ENCODE measurements at places on chromosomes 3 and 15.

GRCh38 chr3:62558549-62559112 is 185.3 kb upstream of the FEZF2 start:
- DNase-seq = no peak

GRCh38 chr3:67689806-67690205 is 35.4 kb upstream of the SUCLG2 start:
- DNase-seq = no peak

- no peak for DNase-seq
These were observed 108.7 kb upstream of the TSPAN3 start for GRCh38 chr15:77179541-77179998.

DNA sequence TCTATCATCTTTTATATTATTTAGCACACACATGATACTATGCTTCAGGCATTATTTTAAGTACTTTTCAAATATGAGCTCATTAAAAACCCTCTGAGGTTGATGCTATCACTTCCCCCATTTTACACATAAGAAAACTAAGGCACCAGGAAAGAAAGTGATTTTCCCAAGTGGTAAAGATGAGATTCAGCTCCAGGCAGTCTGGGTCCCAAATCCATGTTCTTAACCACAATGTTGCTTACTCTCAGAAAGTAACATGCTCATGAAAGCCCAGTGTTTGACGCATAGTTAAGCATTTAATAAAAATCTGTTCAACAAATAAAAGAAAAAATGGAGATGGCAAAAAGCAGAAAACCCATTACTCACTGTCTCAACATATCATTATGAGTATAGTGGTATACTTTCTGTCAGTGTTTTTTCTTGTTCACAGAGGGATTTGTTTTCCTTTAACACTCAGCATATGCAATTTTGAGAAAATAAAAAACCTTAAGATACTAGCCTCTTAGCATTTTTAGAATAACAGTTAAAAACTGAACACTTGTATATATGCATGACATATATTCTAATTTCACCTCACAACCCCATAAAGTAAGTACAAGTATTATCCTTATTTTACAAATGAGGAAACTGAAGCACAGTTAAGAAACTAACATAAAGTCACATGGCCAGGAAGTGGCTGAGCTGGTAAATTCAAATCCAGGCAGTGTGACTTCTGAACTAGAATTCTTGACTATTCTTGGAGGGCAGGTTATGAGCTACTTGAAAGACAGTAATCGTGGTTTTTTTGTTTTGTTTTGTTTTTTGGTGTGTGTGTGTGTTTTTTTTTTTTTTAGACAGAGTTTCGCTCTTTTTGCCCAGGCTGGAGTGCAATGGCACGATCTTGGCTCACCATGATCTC is 10.4 kb downstream of the PEAK1 start:
- DNase-seq = no peak

DNA sequence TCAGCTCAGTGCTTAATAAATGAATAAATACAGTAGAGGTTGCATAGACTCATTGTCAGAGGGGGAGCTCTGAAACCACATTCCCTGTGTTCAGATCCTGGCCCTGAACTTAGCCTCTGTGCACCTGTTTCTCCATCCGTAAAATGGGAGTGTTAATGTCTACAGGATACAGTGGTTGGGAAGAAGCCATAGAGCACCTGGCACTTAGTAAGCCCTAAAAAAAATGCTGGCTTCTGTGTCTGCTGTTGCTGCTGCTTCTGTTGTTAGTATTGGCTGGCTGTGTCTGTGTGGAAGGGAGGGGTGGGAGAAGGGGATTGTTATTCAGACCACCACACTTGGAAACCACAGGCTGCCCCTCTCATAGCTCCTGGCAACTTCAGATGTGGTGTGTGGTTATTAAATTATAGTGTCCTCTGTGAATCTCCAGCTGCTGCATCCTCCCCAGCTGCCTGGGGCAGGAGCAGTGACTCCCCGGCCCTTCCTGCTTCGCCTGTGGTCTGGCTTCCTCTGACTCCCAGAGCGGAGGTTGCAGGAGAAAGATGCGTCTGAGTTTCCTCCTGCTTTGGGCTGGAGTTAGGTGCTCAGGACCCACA is 31.0 kb downstream of the FGD5 start:
- DNase-seq = no peak

DNA sequence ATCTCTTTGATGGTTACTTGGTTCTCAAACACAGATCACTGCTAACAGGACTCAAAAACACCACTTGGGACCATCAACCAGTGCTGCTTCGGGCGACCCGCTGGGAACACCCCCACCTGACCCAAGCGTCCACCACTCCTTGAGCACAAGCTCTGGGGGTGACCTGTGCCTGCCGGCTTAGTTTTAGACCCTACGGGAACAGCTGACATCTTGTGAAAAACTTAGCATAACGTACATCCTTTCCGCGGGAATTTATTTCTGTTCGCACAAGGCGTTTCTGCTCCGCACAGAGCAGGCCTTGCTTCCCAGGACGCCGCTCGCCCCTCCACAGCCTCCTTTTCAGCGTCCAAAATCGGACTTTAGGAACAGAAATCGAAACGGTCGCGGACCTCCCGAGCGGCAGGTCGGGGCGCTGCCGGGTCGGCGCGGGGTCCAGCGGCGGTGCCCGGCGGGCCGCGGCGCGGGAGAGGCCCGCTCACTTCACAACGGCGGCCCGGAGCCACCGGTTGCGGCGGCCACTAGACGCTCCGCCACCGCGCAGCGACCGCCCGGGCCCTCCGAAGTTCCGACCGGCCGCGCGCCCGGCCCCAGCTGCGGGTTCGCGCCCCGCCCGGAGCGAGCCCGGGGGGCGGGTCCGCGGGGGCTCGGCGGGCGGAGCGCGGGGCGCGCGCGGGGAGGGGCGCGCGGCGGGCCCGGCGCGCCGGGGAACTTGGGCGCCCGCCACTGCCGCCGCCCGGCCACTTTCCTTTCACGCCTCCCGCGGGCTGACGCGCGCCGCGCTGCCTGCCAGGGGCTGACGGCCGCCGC is 959 bp downstream of the SFMBT1 start:
- peak; percentile 63 for DNase-seq

GRCh38 chr15:77944002-77944867 is 133.3 kb downstream of the TBC1D2B start:
- no peak for DNase-seq

GRCh38 chr15:67358812-67359211 is 104.2 kb downstream of the IQCH start:
- no peak for DNase-seq

GRCh38 chr15:95208988-95209387 is 977.6 kb downstream of the MCTP2 start:
- DNase-seq = no peak

DNA sequence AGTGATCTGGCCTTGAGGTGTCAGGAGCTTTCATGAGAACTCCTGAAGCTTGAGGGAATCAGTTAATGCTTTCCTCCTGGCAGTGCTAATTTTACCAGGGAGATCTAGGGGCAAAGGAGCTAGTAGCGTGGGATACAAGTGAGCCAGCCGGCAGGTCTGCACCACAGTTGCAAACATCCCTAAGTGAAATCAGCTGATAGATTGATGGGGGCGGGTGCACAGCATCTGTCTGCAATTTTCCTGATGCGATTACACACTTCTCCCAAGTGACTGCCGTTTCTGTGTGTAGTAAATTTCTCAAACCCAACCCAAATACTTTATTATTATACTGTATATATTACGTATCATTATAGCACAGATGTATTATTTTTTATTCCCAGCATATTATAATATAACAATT is 304.5 kb downstream of the AGBL1 start:
- no peak for DNase-seq

DNA sequence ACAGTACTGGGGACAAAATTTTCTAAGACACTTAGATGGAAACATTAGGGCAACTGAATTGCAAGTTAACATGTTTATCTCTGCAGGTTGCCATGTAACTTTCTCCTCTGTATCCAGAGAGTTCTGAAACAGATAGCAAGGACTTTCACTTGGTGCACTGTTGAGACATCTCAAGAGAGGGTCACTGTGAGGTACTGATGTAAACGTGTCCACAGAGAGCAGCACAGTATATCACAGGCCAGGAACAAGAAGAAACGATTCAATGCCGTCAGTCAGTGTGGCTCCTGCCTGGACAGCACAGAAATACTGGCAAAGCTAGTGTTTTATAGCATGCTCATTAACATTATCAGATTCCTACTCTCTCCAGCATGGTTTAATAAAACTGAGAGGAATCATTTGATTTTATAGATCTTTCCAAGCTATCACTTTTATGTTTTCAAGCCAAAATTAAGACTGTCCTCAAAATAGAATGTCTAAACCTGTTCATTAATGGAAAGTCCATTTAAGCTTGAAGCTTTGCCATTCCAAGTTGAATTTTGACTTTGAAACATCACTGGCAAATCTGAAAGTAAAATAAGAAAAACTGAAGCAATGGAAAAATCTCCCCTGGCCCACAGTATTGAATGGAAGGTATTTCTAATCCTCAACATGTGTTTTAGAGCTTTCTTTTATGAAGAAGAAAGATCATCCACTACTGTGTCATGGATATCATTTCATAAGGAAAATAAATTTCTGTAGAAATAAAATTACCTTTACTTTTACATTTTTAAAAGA is 102.7 kb downstream of the IMPG2 start:
- no peak for DNase-seq

DNA sequence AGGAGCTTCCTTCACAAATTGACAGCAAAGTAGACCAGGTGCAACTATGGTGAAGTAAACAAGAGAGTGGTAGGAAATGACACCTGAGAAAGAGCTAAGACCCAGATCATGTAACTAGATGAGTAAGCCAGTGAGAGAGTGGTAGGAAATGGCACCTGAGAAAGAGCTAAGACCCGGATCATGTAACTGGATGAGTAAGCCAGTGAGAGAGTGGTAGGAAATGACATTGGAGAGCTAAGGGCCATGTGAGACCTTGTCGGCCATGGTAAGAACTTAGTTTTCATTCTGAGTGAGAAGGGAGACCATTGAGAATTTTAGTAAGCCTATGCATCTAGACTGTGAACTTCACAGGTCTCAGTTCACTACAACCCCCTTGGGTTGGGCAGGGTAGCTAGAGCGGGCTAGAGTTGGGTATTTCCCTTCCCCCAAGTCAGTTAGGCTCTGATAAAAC is 5.4 kb upstream of the SENP7 start:
- peak; percentile 6 for DNase-seq

GRCh38 chr15:76056931-76057330 is 2.9 kb upstream of the TMEM266 start:
- DNase-seq = no peak

DNA sequence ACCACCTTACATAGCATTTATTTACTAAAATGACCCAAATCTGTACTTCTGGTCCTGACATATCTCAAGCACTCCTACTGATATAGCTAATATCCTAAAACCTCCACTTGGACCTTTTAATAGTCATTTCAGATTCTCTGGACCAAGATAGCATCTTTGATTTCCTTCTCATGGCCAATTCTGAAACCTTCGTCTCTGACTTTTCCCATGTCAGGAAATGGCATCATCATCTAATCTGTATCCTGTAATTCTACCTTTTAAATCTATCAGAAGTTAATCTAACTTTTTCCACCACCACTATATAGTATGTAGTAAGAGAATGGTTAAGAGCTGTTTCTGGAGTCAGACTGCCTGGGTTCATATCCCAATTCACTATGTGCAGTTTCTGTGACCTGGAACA is 16.2 kb downstream of the STX19 start:
- no peak for DNase-seq

DNA sequence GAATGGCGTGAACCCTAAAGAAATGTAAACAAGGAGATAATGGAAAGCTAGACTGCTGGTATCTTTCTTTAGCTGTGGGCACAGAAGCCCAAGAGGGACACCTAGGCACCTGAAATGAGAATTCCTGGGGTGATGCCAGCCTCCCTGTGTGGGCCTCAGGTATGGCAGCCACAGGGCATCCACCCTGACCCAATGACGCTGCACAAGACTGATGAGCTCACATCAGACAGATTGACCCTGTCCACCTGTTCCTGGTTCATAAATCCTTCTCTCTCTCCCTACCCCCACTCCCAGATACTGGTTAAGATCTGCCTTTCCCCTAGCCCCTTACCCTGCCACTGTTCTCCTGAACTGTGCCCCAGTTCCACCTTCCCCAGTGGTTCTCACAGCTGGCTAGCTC is 1.5 kb downstream of the GLB1 start:
- no peak for DNase-seq

- no peak for DNase-seq
These were observed 4.0 kb downstream of the MAP1A start for GRCh38 chr15:43521419-43521818.

DNA sequence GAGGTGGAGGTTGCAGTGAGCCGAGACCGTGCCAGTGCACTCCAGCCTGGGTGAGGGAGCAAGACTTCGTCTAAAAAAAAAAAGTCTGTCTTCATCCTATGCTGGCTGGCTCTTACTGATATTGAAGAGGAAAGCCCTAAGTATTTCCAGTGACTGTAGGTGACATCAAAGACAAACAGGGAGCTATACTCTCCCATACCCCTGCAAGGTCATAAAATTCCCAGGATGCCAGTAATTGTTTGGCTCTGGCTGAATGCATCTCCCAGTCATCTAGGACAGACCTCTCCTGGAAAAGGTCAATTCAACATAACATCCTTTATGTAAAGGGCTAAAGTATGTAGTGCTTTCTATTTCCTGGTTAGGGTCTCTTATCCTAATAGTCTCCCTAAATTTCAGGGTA is 8.0 kb downstream of the ZBBX start:
- DNase-seq = no peak

- DNase-seq = no peak
These were observed 52.7 kb upstream of the DCBLD2 start for GRCh38 chr3:98954242-98954641.

DNA sequence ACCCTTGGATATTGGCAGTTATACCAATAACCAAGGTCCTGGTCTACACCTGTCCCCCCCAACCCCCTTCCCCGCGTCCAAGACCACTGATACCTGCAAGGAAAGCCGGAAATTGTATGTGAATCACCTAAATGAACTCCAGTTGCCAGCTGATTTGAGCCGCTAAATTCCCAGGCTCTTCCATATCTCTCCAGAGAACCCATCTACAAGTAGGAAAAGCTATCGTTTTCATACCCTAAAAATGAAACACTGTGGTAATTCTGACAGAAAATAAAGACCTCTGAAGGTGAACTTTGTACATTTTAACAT is 114.2 kb upstream of the ICE2 start:
- DNase-seq = no peak

- no peak for DNase-seq
These were observed 28.4 kb upstream of the LIMD1 start for GRCh38 chr3:45566196-45566595.

DNA sequence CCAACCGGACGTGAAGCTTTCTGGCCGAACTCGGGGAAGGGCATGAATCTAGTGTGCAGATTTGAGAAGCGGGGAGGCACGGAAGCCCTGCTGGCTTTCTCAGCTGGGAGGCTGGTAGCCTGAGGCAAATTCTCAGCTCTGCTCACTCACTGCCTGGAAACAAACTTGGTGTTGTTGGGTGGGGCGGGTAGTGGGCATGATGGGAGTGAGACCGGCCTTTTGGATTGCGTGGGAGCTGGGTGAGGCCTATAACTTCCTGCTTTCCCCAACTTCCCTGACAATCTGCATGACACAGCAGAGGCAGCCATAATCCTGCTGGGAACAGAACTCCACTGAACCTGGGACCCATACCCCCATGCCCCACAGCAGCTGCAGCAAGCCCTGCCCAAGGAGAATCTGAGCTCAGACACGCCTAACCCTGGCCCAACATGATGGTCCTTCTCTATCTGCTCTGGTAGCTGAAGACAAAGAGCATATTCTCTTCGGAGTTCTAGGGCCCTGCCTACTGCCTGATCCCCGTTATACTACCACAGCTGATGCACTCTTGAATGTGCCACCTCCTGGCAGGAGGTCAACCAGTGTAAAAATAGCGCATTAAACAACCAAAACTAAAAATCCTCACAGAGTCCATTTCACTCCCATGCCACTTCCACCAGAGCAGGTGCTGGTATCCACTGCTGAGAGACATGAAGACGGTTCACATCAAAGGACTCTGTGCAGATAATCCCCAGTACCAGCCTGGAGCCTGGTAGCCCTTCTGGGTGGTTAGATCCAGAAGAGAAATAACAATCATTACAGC is 44.7 kb downstream of the CEP70 start:
- no peak for DNase-seq

Measured in activated T-helper 1 cell treated with Interleukin-2 at 50 U/mL for 16 hours (primary cell).